ACHN (cell line): ENCODE measurements at places on chromosomes 6 and 20.
A peak's percentile ranks its signal among the peaks of the same experiment; 100 is the strongest.

- DNase-seq, result peak; percentile 30
Observed at GRCh38 chr6:34792605-34793500, 970 bp downstream of the BLTP3A start.

DNA sequence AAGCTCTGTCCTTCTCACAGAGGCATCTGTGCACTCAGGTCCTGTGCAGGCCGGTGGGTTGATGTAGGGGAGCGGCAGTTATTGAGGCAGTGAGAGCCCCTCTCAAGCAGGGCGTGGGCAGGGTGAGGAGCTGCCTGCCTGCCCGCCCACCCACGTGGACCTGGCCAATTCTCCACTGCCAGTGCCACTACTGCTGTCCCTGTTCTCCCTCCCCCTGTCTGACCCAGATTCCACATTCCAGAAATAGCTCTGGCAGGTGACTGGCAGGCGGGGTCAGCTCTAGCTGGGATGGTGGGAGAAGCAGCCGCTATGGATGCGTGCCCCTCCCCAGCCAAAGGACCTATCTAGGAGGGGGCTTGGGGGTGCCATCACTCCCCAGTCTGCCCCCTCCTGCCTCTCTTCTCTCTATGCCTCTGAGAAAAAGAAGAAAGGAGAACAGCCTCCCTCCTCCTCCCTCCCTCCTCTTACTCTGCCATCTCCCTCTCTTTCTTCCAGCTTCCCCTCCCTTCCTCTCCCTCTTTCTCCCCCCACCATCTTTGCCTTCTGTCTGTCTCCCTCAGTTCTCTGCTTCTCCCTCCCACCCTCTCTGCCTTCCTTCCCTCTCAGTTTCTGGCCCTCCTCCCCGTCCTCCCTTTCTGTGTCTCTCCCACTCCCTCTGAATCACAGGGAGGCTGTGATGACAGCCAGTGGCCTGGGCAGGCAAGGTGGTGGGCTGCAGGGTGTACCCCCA is 86.5 kb upstream of the MYL9 start:
- DNase-seq, result peak; percentile 12

GRCh38 chr6:30258204-30258603 is 45.0 kb upstream of the TRIM26 start:
- no peak for DNase-seq

DNA sequence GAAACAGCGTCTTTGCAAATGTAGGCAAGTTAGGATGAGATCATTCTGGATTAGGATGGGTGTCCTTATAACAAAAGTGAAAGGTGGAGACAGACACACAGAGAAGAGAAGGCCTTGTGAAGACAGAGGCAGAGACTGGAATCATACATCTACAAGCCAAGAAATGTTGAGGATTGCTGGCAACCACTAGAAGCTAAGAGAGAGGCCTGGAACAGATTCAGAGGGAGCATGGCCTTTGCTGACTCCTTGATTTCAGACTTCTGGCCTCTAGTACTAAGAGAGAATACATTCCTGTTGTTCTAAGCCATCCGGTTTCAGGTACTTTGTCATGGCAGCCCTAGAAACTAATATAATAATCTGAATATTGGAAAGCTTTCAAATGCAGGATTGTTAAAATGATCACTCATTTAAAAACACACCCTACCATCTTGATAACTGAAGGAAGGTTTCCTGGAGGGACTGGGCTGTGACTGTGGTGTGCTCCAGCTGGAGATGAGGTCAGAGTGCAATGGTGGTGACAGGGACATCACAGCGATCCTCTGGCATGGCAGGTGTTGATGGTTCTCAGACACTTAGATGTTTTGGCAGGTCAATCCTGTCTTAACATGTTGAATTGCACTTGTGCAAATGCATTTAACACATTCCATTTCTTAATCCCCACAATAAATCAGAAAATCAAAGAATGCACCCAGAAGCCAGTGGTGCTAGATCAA is 25.1 kb downstream of the CD83 start:
- no peak for DNase-seq

DNA sequence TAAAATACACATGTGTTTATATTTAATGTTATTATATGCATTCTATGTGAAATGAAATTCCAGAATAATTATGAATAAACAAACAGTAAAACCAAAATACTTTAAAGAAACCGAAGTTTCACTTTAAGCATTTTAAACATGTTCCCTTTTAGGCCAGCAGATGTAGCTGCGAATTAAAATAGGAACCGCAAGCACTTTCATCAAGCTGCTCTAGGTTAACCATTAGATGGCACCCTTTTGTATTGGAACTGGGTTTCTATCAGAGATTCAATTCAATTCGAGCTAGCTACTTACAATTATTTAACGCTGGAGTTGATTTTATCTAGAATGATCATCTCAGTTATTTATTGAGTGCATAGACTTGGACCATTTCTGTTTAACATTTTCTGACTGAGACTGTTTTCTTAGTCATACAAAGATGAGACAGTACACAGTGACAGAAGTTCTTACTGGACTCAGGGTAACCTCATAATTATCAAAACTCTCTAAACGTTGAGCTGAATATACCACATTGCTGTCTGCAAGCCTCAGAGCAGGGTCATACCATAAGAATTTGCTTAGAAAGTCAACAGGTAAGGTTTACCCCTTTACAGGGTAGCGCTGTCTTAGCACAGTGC is 8.5 kb downstream of the TMEM242 start:
- peak; percentile 74 for DNase-seq

- peak; percentile 10 for DNase-seq
Observed at GRCh38 chr20:17849901-17850683, 118.5 kb downstream of the SNX5 start.

- no peak for DNase-seq
Observed at GRCh38 chr20:29410806-29411457, 1846.5 kb upstream of the DEFB115 start.

GRCh38 chr6:157984686-157985225 is 3.1 kb downstream of the SYNJ2 start:
- no peak for DNase-seq

- no peak for DNase-seq
Observed at GRCh38 chr6:351011-351866, 40.3 kb upstream of the IRF4 start.

- DNase-seq, result no peak
Observed at GRCh38 chr6:130467146-130468050, 101.6 kb downstream of the TMEM200A start.

DNA sequence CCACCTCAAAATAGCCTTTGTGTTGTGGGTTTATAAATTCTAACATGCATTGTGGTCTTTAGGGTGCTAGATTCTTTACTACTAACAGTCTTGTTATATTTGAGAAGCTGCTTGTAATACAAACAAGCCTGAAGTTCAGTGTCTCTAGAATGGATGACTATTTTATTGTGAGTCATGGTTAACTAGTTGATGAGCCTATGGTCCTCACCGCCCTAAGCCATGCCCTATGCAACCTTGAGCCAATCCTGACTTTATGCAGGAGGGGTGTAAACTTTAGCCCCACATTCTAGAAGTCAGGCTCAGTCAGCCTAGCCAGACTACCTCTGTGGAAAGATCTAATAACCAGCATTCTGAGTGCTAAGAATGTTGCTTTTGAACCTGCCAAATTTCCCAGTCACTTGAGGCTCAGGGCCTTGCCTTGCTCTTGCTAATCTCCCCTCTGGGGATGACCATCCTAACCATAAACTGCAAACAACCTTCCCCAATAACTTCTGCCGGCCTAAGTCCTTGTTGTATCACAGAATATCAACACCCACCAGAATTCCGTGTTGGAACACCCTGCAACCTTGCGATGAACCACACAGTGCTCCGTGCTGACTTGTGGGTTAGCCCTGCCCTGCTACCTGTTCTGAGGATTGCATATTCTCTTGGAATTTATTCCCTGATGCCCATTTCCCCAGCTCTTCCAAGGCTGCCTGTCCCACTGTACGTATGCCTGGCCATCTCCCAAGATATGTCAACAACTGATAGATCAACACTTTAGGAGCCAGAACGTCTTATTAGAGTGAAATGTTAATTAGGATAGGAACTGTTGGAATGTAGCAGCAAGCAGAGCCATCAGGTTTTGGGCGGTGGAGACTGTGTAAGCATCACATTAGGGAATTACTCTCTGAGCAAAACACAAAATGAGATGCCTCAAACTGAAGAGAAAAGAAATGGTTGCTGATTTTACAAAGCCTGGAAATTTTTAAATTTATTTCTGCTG is 71.7 kb upstream of the CEP85L start:
- DNase-seq, result no peak

GRCh38 chr6:9458424-9458823 is 956.5 kb downstream of the TFAP2A start:
- DNase-seq, result no peak

GRCh38 chr6:47817749-47818148 is 35.9 kb downstream of the OPN5 start:
- no peak for DNase-seq

DNA sequence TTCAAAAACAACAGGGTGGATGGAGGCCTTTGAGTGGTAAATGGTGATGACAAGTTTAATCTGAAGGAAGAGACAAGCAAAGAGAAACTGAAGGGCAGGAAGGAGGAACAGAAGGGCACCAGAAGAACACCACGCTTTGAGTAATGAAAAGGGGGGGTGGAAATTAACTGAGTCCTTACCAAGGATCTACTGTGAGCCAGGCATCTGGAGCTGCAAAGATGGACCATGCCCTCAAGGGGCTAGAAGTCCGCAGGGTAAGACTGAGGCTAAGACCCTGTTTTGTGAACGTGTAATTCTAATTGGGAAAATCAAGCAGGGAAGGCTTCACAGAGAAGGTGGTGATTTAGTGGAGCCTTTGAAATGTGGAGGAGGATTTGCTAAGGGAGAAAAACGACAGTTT is 1.6 kb downstream of the NDRG3 start:
- no peak for DNase-seq

GRCh38 chr6:105075210-105075609 is 104.6 kb downstream of the POPDC3 start:
- no peak for DNase-seq

DNA sequence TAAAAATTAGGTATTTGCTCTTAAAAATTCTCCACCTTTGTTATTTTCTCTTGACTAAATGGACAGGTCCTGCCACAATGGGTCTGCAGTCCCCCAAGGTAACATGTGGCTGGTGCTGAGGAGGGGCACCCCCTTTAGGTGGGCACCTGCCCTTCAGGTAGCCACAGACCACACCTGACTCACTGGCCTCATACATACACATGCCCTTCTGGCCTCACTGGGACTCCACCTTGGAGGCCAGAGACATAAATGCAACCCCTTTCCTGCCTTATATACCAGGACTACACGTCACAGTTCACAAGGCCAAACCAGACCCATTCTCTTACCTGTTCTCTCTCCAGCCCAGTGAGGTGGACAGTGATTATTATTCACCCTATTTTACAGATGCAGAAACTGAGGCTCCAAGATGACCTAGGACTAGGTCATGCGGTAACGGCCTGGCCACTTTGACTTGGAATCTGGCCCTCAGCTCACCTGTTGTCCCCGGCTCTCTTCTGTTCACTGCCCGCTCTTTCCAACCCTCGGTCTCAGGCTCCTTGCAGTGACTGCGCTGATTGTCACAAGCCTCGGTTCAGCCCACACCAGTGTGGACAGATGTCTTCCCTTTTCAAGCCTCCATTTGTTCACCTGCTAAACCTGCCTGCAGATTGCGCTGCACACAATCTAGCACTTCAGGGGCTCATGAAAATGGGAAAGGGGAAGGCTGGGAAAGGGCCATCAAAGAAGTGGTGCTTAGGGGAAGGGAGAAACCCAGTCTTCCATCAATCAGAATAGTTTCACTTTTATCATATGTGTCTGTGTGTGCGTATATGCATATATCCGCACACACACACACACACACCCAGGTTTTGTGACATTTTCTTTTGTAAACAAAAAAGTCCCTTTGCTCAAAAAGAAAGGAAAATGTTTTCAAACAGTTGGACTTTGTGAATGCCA is 121.7 kb downstream of the BCAS1 start:
- no peak for DNase-seq

- peak; percentile 76 for DNase-seq
Observed at GRCh38 chr20:62359491-62360121, 7.5 kb downstream of the LAMA5 start.

- no peak for DNase-seq
Observed at GRCh38 chr6:11276911-11277274, 44.4 kb upstream of the NEDD9 start.

- no peak for DNase-seq
Observed at GRCh38 chr6:35078226-35078850, 62.8 kb downstream of the TCP11 start.

DNA sequence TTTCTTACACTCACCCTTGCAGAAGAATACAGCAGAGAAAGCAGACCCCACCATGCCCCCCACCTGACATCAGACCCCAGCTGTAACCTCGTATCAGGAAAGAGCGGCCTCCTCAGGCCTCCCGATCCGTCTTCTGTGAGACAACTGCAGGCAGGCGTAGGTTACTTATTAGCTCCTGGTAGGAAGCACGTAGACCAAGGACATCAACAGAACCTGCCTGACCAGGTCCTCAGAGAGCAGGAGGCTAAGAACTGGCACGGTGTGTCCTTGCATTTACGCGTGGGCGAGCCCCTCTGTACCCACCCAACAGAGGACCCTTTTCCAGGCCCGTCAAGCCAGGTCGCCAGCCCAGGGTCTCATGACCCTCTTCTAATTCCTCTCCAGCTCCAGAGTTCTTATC is 51.0 kb downstream of the ABHD12 start:
- DNase-seq, result no peak

DNA sequence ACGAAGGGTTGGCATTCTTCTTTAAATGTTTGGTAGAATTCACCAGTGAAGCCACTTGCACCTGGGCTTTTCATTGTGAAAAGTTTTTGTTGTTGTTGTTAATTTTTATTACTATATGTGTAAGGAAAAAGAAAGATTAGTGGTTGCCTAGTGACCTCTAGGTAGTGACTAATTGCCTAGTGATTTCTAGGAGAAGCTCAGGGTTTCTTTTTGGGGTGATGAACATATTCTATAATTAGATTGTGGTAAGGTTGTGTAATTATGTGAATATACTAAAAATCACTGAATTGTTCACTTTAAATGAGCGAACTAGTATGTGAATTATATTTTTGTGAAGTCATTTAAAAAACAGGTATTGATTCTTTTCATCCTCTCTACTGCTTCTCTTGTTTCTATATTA is 123.8 kb upstream of the TMEM170B start:
- DNase-seq, result no peak
